ENCODE measurements at places on chromosomes 12 and 14.

- no peak for DNase-seq
Measured at GRCh38 chr12:2689393-2689792, 105.4 kb upstream of the FKBP4 start.

DNA sequence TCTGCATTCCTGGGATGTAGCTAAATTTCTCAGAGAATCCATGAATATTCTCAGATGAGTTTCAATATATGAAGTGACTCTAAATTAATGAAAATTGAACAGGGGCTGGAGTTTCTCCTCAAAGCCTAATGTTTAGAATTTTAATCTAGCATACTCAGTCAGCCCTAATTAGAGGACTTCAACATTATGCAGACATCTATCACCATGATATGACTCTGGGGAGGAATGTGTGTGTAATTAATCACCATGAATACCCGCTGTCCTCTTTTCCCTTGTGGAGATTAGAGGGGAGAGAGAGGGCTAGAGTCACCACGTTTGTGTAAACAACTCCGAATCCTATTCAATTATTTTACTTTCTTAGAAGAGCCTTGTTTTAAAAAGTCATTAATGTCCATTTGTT is 698.6 kb upstream of the MDGA2 start:
- DNase-seq, result peak; percentile 46

- DNase-seq, result peak; percentile 41
Measured at GRCh38 chr14:71733210-71733883, 198.9 kb upstream of the RGS6 start.

DNA sequence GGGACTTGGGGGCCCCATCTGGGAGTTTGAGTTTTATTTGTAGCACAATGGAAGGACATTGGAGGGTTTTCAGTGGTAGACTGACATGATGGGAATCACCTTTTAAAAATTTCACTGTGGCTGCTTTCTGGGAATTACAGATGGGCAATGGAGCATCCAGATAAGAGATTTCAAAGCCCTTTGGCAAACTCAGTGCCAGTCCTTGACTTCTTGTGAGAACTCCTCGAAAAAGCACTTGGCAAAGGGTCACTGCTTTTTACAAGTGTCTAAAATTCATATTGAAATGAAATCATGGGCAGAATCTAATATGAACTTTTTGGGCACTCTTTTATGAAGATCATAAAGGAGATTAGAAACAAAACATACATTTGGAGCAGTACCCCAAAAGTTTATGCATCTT is 34.3 kb upstream of the IGF1 start:
- no peak for DNase-seq

DNA sequence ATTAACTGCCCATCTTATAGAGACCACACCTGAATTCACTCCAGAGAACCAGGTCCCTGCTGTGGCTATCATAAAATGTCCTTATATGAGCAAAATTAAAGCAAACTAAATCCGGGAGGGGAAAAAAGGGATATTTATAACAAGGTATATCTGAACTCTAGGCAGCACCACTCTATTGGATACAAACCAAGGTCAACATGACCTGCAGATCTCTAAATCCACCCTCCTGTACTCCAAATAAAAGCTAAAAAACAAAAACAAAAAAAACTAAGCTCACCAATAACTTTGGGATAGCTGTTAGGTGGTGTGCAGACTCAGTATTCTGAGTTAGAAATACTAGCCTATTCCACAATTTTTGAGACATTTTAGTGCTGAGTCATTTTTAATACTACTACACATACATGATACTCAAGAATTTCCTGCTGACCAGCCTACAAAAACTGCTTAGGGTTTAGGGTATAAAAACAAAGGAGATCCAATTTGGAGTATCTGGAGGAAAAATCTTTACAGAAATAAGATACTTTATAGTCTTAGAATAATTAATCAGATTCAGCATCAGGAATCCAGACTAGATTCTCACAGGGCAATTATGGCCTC is 46.6 kb upstream of the LTBP2 start:
- DNase-seq, result no peak

GRCh38 chr12:31687101-31687527 is 27.6 kb downstream of the ETFBKMT start:
- no peak for DNase-seq

GRCh38 chr14:31770271-31770670 is 209.1 kb downstream of the NUBPL start:
- DNase-seq, result peak; percentile 11
